GM18507 (cell line): ENCODE measurements at places on chromosomes 5 and 9.

DNA sequence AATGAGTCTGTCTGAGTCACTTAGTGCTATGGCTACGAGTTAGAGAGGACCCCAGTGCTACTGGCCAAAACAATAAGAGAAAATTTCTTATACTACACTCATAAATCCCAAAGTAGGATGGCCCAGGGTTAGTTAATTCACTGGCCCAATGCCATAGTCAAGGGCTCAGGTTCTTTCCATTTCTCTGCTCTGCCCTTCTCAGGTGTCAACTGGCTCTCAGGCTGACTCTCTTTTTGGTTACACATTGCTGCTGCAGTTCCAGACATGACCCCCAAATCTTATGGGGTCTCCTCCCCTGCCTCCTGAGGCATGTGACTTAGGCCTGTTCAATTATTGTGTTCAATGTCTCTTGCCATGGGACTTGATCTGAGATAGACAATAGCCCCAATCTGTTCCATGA lies 70.4 kb downstream of the ARHGEF37 start:
- no peak for DNase-seq

- DNase-seq, result no peak
These were observed 144.7 kb downstream of the RGS3 start for GRCh38 chr9:113608082-113608685.

GRCh38 chr5:139468421-139468931 lies 2.3 kb upstream of the SMIM33 start:
- no peak for DNase-seq

- no peak for DNase-seq
These were observed 82.9 kb downstream of the FEM1C start for GRCh38 chr5:115461506-115462290.

DNA sequence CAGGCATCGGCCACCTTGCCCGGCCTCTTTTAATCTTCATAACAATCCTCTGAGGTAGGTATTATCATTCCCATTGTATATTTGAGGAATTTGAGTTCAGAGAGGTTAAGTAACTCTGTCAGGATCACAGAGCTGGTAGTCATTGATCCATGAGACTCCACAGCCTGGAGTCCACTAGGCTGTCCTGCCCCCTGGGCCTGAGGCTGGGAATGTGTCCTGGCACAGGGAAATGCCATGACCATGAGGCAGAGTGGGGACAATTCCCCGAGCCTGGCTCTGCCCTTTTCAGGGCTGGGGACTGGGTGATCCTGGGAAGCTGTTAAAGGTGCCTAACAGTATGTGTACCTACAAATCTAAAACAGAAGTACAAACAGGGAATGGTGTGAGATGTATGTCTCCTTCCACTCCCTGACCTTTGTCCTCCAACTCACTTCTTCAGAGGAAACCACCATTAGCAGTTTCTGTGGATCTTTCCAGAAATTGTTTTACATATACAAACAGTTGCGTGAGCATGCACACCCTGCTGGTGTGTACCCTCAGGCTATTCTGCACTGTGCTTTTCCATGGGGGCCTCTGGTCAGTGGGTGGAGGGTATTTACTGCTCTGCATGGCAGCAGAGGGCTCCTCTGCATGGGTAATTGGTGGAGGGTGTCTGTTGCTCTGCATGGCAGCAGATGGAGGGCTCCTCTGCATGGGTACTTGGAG lies 53.8 kb downstream of the NDST1 start:
- no peak for DNase-seq
